ENCODE measurements at places on chromosomes 6 and 20.

DNA sequence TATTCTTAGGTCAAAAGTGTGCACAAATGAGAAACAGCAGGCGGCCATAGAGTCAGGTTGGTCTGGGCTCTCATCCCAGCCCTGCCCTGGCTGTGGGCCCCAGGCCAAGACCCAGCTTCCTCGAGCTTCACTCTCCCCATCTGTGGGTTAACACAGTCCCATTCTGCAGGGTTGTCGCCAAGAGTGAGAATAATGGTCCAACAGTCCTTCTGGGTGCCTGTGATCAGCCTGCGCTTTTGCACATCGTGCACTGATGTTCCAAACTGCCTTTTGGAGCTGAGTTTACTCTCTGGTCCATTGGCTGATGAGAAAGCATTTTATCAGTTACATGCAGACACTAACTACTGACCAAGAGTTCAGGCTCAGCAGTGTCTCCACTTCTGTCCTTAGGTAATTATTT lies 82.6 kb downstream of the INSM1 start:
- DNase-seq, result peak; percentile 41

GRCh38 chr6:135658481-135658880 lies 160.9 kb upstream of the AHI1 start:
- DNase-seq, result no peak

- no peak for DNase-seq
Measured at GRCh38 chr6:169172946-169173345, 80.7 kb downstream of the THBS2 start.

DNA sequence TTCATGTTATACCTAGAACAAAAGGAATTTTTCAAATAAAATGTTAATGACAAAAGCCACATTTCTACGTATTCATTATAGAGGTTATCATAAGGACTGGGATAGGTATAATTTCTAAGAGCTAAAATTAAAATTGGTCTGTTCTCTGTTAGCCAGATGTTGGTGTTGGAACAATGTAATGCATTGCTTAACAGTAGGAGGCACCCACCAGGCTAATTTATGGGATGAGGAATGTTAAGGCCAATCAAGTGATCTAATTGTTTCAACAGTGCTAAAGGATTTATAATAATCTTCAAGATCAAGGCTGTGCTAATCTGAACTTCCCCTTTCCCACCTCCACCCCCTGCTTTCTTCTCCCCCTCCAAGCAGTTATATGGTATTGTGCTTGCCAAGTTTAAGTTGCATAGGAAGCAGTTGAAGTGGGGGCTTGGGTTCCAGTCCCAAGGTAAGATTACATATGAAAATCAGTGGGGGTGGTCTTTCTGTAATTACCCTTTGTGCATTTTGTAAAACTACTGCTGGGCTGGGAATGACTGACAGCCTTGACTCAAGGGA lies 89.2 kb upstream of the BACH2 start:
- DNase-seq, result peak; percentile 20

- DNase-seq, result no peak
Measured at GRCh38 chr6:116483616-116484015, 22.4 kb downstream of the CALHM6 start.

- no peak for DNase-seq
Measured at GRCh38 chr6:3484946-3485345, 28.1 kb upstream of the SLC22A23 start.

DNA sequence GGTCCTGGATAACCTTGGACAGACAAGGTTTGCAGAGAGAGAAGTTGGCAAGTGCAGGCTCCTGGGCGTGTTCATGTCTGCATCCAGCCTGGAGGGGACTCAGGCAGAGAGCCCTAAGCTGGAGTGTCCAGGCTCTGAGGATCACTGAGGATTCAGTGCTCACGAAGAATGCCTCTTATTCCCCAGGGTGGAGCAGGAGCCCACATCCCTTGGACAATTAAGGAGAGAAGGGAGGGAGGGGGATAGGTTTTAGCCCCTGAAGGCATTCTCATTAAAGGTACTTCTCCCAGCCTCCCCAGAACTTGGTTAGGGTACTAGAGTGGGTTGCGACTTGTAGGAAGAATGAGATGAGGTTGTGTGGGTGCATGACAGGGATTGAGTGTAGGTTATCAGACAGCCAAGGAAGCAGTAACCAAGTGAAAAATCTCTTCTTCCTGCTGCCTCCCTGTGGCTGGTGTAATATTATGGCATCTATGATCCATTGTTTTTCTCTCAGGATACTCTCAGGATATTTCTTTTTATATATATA lies 680 bp downstream of the HLA-DPB1 start:
- DNase-seq, result no peak

- no peak for DNase-seq
Measured at GRCh38 chr20:56708991-56709390, 79.9 kb downstream of the TFAP2C start.

DNA sequence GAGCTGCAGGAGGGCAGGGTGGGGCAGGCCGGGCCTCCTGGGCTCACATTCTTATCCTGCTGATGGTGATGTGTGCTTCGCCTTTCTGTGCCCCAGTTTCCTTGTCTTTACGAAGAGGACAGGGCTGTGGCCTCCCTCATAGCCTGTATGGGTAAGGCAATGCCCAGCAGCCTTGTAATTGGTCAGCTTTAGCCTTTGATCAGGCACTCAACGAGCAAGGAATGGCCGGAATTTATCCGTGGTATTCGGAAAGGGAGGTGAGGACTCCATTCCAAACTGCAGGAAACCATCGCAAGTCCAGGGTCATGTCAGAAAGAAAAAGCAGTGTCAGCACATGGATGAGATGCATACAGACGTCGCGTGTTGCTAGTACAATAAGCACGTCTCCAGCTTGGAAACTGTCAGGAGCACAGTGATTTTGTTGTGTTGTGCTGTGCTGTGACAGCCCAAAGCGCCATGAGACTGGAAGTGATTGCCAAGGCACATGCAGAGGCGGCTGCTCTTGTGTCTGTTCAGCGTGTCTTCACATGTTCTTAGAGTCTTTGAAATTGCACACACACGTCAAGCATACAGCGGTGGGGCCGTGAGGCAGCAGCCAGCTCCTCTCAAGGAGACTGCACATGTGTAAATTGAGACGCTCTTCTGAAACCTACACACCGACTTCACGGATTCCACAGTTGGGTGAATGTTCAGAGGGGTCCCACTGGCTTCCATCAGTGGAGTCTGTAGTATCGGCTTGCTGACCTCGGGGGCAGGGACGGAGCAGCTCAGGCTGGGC lies 6.2 kb downstream of the SS18L1 start:
- no peak for DNase-seq

DNA sequence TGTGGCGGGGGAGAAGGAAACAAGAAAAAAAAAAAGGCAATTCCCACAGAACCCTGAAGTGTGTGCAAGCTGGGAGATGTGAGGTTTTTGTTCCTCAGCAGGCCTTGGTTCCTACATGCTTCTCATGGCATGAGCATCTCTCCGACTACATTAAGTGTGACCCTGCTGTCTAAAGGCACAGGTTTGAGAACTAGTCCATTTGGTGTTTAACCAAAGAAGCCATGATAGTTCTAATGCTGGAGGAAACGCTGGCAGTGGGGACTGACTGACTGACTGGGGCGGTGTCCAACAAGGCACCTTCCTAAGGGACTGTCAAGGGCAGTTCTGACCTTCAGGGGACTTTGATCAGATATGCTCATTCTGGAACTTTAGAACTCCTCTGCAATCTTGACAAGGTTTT lies 3.8 kb downstream of the TXNDC5 start:
- DNase-seq, result no peak

DNA sequence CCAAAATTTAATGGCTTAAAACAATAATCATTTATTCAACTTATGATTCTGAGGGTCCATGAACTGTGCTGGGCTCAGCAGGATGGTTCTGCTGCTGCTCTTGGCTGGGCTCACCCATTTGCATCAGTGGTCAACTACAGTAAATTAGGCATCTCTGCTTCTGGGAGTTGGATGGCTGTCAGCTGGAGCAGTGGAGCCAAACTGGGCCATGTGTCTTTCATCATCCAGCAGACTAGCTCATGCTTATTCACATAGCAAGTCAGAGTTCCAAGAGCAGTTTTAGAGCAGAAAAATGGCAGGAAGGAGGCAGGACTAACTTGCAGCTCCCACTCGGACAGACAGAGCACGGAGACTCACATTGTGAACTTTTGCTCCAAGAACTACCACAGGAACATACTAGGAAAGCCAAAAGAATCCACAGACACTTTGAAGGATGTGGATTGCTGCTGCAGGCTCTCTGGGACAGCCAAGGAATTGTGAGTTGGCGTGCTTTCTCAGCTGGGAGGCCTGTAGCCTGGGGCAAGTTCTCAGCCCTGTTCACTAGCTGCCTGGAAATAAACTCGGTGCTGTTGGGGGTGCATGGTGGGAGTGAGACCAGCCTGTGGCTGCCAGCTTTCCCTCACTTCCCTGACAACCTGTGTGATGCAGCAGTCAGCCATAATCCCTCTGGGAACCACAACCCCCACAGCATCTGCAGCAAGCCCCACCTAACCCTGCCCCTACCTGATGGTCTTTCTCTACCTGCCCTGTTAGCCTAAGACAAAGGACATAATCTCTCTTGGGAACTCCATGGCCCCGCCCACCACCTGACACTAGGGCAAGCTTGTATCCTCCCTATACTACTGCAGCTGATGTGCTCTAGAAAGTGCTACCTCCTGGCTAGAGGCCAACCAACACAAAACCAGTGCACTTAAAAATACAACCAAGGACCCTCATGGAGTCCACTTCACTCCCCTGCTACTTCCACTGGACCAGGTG lies 129.0 kb downstream of the JPH2 start:
- DNase-seq, result no peak

- DNase-seq, result no peak
Measured at GRCh38 chr6:7526755-7527154, 14.7 kb upstream of the DSP start.

GRCh38 chr20:46720776-46721425 lies 11.5 kb downstream of the SLC2A10 start:
- no peak for DNase-seq

DNA sequence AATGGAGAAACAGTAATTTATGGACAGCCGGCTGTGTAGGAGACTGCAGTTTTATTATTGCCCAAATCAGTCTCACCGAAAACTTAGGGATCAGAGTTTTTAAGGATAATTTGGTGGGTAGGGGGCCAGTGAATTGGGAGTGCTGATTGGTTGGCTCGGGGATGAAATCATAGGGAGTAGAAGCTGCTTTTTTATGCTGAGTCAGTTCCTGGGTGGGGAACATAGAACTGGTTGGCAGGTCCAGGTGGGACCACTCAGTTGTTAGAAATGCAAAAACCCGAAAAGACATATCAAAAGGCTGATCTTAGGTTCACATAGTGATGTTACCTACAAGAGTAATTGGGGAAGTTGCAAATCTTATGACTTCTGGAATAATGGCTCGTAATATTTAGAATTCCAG lies 59.3 kb downstream of the DOP1A start:
- no peak for DNase-seq

- DNase-seq, result no peak
Measured at GRCh38 chr6:106138151-106138550, 52.0 kb downstream of the PRDM1 start.

All from hematopoietic multipotent progenitor cell treated with erythropoietin and hydrocortisone succinate and interleukin-3 and kit ligand, for 6 days (in vitro differentiated cells).